ENCODE measurements at places on chromosomes 16 and 17. TPM values are rescaled to one million over a fixed set of nuclear protein-coding genes. Genes with fewer than 3 reads are reported as not detected.

DNA sequence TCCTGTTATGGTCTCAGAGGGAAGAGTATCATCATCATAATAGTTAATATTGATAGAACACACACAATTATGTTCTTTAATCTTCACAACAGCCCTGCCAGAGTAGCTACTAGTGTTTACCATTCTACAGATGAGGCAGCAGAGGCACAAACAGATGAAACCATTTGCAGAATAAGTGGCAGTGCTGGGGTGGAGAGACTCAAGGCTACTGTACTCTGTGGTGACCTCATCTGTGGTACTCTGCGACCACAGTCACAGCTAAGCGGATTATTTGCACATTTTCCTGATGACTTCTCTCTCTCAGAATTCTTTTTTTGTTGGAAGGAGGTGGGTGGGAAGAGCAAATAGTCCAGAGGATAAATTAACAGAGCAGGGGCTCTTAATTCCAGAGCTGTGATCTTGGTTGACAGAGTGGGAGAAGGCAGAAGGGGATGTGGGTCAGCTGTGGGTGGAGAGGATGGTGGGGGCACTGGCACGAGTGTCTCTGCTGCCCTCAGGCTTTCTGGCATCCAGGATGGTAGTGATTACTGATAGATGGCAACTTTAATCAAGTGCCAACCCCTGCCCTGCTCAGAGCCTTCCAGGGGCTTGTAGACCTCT lies 41.8 kb downstream of the MRM1 start:
- DNase-seq, result no peak

Gene KRT12
- total RNA-seq, result not detected

Gene CDH13
- 160 TPM for total RNA-seq

GRCh38 chr17:55495239-55495638 lies 16.0 kb downstream of the SMIM36 start:
- no peak for DNase-seq
